ENCODE measurements at places on chromosomes 7 and 10. TPM values are rescaled to one million over a fixed set of nuclear protein-coding genes. Genes with fewer than 3 reads are reported as not detected.

GRCh38 chr7:46178661-46179060 lies 257.6 kb upstream of the IGFBP3 start:
- DNase-seq, result no peak

GRCh38 chr7:27899601-27900000 lies 159.6 kb downstream of the TAX1BP1 start:
- no peak for DNase-seq

Gene ARMC10
- total RNA-seq, result 16.1 TPM

- DNase-seq, result no peak
Observed at GRCh38 chr10:99761365-99761764, 21.1 kb upstream of the ABCC2 start.

DNA sequence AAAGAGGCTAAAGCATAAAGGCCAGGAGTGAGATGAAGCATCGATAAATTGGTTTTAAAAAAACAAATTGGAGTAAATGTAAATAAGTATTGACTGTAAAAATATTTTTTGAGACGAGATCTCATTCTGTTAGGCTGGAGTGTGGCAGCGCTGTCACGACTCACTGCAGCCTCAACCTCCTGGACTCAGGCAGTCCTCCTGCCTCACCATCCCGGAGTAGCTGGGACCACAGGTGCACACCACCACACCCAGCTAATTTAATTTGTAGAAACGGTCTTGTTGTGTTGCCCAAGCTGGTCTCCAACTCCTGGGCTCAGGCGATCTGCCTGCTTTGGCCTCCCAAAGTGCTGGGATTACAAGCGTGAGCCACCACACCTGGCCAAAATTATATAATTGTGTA lies 17.8 kb downstream of the HNRNPA2B1 start:
- no peak for DNase-seq

DNA sequence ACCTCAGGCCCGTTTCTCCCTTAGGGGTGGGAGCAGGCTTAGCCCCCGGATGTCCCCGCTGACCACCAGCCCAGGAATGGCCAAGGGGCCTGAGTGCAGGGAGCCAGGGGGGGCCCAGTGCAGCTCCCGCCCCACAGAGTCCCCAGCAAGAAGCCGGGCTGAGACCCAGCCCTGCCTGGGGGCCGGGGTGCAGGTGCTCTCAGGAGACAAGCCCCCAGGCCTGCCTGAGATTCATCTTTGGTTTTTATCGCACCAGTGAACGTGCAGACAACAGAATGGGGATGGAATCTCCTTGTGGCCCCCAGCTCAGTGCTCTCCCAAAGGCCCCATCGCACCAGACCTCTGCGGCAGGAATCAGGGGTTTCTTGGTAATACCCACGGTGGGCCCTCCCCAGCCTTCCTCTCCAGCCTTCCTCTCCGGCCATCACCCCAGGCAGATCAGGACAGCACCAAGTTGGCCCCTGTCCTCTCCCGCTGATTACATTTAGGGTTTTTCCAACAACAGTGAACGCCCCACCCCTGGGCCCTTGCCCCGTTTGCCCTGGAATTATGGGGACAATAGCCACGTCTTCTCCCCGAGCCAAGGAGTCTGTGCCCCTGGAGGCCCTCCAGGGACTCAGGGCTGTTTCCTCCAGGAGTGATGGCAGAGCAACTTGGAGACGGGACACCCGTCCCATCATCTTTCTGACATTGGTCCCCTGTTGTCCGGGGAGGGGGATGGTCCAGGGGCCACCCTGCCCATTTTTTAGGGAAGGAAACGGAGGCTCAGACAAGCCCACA lies 22.4 kb downstream of the ADAP1 start:
- peak; percentile 8 for DNase-seq

GRCh38 chr7:132141109-132141508 lies 435.2 kb downstream of the PLXNA4 start:
- no peak for DNase-seq
